Stimulated activated CD8-positive, alpha-beta memory T cell treated with anti-CD3 and anti-CD28 coated beads, Interleukin-7, amount 100 ng/mL, for 24 hours (primary cell): ENCODE measurements at places on chromosomes 2 and 18.

GRCh38 chr2:144515696-144516410, 4.1 kb downstream of the ZEB2 start:
- DNase-seq: no peak

DNA sequence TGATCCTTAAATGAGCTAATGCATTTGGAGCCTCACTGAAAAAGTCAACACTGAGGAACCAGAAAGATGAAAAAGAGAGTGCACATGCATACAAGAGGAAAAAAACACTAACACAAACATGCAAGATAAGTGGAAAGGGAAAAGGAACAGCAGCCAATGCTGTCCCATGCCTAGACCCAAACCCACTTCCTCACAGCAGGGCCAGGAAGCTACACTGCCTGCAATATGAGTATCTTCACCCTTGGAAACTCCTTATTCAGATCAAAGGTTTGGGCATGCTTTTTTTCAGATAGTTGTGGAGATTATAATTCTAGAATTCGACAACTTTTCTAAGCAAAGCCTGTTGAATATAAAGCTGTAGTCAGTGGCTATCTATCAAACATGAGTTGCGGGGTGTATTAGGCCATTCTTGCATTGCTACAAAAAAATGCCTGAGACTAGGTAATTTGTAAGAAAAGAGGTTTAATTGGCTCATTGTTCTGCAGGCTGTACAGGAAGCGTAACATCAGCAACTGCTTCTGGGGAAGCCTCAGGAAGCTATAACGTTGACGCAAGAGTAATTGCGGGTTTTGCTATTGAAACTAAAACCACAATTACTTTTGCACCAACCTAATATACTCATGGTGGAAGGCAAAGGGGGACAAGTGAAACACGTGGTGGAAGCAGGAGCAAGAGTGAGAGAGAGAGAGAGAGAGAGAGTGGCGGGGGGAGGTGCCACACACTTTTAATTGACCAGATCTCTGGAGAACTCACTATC, 138.2 kb downstream of the MBD2 start:
- no peak for DNase-seq

DNA sequence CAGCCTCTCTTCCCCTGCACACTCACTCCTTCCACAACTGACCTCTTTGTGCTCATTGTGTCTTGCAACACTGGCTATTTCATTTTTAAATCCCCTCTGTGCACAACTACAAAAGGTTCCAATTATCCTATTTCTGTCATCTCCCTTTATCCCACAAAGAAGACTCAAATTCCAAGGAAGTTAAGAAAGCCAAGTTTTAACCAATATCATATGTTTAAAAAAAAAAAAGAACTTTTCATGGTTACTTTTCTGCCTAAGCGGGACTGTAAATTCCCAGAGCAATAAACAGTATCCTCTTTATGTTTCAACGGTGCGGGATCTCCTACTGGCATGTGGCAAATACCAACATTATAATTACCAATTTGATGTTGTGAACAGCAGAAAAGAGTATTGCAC, 83.8 kb downstream of the DOCK10 start:
- DNase-seq: no peak

DNA sequence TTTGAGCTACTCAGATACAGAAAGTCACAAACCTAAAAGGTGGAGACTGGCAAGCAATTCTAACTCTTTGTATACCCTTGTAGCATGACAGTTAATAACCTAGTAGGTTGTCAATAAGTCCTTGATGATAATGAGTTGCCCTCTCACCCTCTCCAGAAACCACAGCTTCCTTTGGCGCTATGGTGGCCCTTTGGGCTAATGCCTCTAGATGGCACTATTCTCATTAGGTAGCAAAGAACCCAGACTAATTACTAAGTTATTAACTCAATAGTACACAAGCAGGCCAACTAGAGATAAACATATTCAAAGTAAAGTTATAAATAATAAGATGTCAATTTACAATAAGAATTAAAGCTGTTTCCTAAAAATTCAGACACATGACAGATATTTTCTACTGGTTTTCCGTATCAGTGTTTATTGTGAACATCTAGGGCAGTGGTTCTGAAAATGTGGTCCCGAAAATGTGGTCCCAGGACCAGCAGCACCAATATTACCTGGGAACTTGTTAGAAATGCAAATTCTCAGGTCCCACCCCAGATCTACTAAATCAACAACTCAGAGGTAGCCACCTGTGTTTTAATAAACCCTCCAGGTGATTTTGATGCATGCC, 41.1 kb downstream of the LDAH start:
- no peak for DNase-seq
